HEK293T (cell line): ENCODE measurements at places on chromosomes 3 and 15.

GRCh38 chr3:14875411-14876175 is 56.8 kb downstream of the FGD5 start:
- no peak for DNase-seq

GRCh38 chr3:150150633-150151032 is 179.9 kb upstream of the PFN2 start:
- no peak for DNase-seq

GRCh38 chr15:68375716-68376220 is 56.2 kb downstream of the ITGA11 start:
- no peak for DNase-seq

DNA sequence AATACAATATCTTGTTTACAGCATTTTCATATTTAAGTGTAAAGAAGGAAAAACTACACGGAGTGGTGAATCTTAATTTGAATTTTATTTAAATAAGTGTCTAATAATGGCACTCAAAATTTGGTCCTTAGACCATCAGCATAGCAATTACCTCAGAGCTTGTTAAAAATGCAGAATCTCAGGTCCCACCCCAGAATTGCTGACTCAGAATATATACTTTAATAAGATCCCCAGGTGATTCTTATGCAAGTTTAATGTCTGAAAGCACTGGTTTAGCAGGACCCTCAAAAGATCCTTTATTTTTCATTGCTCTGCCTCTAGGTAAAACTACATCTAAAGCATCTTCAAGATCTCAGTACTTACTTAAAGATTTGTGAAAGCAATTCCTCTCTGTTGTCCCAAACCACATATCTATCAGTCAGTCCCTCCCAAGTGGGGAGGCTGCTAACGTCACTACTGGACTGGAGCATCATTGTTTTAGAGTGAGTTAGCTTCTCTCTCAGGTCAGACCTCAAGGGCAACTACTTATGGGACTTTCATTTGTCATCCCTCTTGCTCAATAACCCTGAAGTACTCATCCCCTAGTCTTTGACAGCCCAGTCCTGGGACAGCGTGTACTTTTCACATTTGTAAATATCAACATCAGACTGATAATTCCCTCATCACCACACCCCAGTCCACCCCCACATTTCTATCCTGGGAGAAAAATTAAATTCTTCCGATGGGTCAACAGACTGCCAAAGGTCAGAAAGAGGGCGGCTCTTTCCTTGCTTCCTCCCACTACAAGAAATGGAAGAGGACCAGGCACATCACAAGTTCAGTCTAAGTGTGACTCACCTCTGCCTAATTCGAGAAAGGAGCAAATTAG is 76.7 kb downstream of the CBLB start:
- DNase-seq: no peak

GRCh38 chr3:189292667-189293484 is 121.1 kb downstream of the TPRG1 start:
- DNase-seq: no peak

- DNase-seq: no peak
Observed at GRCh38 chr15:72593838-72594237, 60.7 kb upstream of the GOLGA6B start.

GRCh38 chr3:176941689-176942088 is 255.6 kb downstream of the TBL1XR1 start:
- DNase-seq: no peak

DNA sequence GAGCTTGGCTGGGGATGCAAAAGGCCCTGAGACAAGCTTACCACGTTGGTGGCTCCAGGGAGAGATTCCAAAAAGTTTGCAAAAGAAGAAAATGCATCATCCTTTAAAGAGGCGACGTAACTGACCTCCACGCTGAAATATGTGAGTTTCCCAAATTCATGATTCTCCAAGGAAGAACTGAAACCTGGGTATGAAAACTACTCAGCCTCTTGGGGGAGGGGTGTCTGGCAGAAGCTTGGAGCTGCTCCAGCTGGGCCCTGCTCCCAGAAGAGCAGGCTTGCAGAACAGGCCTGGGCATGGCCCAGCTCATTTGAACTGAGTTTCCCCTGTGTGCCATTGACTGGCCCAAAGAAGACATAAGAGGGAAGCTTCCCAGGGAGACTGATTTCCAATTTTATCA is 20.5 kb downstream of the CPN2 start:
- DNase-seq: no peak
